Endodermal cell (in vitro differentiated cells): ENCODE measurements at places on chromosomes 2 and 18.

GRCh38 chr2:166090346-166090745, 37.5 kb downstream of the SCN1A start:
- H3K27ac ChIP-seq = no peak overlapping the region
- no peaks in the 10 kb centered on the region for H3K27me3 ChIP-seq
- H3K4me1 ChIP-seq = no peaks in the 10 kb centered on the region

- no peak overlapping the region for H3K4me3 ChIP-seq
- H3K4me1 ChIP-seq = peaks cover 56% of the 10 kb centered on the region
- peak; percentile 93 for DNase-seq
- peak overlapping the region; percentile 83 for H3K27ac ChIP-seq
- no peaks in the 10 kb centered on the region for H3K27me3 ChIP-seq
- H3K36me3 ChIP-seq = peaks cover 36% of the 10 kb centered on the region
Measured at GRCh38 chr2:234996069-234996940, 44.5 kb downstream of the SH3BP4 start.

GRCh38 chr18:79424008-79424565, 28.4 kb downstream of the NFATC1 start:
- no peaks in the 10 kb centered on the region for H3K4me1 ChIP-seq
- H3K27me3 ChIP-seq = no peaks in the 10 kb centered on the region
- H3K36me3 ChIP-seq = no peaks in the 10 kb centered on the region
- H3K4me3 ChIP-seq = no peak overlapping the region
- DNase-seq = no peak

GRCh38 chr2:125559186-125559585, 1096.8 kb upstream of the GYPC start:
- no peak overlapping the region for H3K4me3 ChIP-seq
- no peaks in the 10 kb centered on the region for H3K36me3 ChIP-seq
- no peaks in the 10 kb centered on the region for H3K4me1 ChIP-seq
- no peak overlapping the region for H3K27ac ChIP-seq

GRCh38 chr2:137829251-137829650, 135.0 kb upstream of the HNMT start:
- no peak overlapping the region for H3K4me3 ChIP-seq
- H3K27me3 ChIP-seq = no peaks in the 10 kb centered on the region
- no peaks in the 10 kb centered on the region for H3K36me3 ChIP-seq
- no peak overlapping the region for H3K27ac ChIP-seq
- H3K4me1 ChIP-seq = peaks cover 5% of the 10 kb centered on the region

DNA sequence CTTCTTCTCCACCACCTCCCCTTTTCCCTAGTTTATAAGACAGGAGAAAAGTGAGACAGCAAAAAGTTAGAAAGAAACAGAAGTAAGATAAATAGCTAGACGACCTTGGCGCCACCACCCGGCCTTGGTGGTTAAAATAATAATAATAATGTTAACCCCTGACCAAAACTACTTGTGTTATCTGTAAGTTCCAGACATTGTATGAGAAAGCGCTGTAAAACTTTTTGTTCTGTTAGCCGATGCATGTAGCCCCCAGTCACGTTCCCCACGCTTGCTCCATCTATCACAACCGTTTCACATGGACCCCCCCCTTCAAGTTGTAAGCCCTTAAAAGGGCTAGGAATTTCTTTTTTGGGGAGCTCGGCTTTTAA, 1.5 kb upstream of the BUB1 start:
- H3K4me1 ChIP-seq = peaks cover 4% of the 10 kb centered on the region
- no peak overlapping the region for H3K27ac ChIP-seq
- H3K27me3 ChIP-seq = no peaks in the 10 kb centered on the region
- H3K4me3 ChIP-seq = peak overlapping the region; percentile 87
- DNase-seq = no peak

DNA sequence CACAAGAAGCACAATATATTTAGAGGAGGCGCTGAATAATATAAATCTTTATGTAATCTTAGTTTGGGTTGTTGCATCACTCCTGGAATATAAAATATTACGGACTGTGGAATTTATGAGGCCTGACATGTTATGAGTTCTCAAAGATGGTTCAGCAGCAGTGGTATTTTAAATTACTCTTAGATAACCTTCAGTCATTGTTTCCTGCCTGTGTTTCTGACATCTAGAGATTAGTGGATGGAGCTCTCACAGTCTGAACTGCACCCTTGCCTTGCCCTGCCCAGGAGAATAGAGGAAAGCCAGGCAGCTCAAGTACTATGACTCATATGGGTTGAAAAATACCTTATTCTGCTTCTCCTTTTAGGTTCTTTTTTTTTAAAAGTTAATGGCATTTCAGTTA, 70.0 kb downstream of the ACSL3 start:
- H3K27ac ChIP-seq = no peak overlapping the region
- no peak for DNase-seq
- no peaks in the 10 kb centered on the region for H3K4me1 ChIP-seq
- H3K36me3 ChIP-seq = peaks cover 48% of the 10 kb centered on the region
- no peak overlapping the region for H3K4me3 ChIP-seq
